ENCODE measurements at places on chromosomes 3 and 15.

DNA sequence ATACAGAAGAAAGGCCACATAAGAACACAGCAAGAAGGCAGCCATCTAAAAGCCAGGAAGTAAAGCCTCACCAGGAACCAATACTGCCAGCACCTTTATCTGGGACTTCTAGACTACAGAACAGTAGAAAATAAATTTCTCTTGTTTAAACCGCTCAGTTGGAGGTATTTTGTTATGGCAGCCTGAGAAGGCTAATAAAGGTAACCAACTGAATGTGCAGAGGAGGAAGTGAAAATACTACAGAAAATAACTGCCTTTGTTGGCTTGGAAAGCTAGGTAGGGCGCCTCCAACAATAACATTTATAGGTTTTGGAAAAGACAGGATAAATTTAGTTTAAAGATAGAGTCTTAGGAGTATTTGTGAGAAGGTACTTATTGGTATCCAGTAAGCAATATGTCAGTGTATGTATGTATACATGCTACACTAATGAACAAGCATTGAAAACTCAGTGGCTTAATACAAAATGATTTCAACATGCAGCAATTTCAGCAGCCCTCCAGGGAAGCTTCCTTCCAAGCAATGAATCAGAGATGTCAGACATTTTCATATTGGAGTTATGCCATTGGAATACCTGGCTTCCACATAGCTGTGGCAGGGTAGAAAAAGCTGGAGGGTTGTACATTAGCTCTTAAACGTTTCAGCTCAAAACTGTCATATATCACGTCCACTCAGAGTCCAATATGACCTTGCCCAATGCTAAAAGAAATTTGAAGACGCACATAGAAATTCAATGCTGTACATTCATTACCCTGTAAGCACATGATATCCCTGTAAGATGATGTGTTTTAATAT is 48.9 kb downstream of the ZBBX start:
- no peak for DNase-seq

- no peak for DNase-seq
Observed at GRCh38 chr15:48559285-48559684, 86.2 kb downstream of the FBN1 start.

GRCh38 chr15:100663915-100664281 is 61.5 kb downstream of the ASB7 start:
- DNase-seq: no peak

GRCh38 chr15:33107950-33108349 is 86.6 kb downstream of the FMN1 start:
- DNase-seq: no peak

GRCh38 chr3:49719214-49719884 is at the start of gene AMIGO3:
Gene AMIGO3, minus strand, starts transcription at chr3:49719684. Its CDS starts 219 bp downstream, at chr3:49719465.
- DNase-seq: peak; percentile 81

DNA sequence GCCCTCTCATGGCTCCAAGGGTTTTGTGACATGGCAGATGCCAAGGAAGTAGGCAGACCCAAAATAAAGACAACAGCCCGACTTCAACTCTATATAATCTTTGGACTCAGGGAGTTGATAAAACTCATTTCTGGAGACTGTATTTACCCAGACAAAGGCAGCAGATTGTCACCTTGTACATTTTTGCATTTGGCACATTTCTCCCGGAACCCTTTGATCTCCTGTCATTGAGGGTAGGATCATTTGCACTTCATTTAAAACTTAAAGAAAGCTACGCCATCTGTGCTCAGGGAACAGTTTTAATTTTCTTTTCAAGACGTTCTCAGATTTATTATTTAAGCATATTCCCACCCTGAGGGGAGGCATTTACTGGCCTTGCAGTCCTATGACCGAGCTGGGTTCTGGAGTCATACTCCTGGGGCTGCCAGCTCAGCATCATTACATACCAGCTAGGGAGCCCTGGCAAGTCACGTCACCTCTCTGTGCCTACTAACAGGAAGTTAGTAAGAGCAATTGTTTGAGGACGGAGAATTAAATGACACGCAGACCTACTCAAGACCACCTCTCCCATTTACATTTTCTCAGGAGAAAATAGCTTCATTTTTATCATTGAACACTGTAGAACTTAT is 5.9 kb downstream of the CDCP1 start:
- no peak for DNase-seq

DNA sequence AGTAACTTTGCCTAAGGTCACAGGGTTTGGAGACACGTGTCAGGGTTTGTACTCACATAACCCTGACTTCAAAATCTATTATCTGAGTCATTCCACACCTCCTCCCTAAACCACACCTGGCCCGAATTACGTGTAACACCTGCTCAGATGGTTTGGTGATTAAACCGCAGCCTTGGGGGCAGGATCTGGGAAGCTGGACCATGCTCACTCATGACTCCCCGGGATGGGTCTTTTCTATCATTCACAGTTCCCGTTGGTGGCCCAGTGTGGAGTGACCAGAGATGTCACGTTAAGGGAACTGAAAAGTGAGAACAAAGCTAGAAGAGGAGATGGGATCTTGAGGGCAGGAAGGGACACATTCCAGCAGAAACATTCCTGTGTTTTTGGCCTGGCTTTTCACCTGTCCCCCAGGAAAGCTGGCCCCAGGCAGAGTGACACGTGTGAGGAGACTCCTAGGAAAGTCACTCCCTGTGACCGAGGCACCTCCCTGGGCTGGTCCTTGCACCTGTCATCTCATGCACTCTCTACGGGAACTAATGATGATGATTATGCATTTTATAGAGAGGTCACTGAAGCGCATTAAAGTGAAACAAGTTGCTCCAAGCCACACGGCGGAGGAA is 75.4 kb upstream of the POMGNT2 start:
- DNase-seq: no peak

GRCh38 chr3:192577271-192577670 is 150.1 kb downstream of the FGF12 start:
- no peak for DNase-seq

GRCh38 chr15:83210619-83211018 is 3.0 kb upstream of the HDGFL3 start:
- no peak for DNase-seq

GRCh38 chr3:134847349-134847748 is 52.3 kb downstream of the EPHB1 start:
- DNase-seq: no peak

GRCh38 chr3:123834631-123835030 is 49.5 kb downstream of the MYLK start:
- no peak for DNase-seq

DNA sequence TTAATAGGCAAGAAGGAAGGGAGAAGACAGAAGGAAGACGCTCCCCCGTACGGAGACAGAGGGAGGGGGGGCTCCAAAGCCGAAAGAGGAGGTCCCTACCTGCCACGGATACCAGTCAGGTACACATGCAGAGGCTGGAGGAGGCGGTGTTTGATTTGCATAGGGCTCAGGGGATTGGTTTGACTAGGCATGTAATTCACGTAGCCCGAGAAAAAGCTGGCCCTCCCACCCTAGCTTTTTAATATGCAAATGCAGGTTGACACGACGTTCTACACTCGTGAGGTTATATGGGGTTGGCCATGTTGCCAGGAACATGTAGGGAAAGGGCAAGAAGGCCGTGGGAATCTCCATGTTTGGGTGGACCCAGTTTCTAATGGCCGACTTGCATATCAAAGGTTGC is 29.8 kb downstream of the ZNF592 start:
- DNase-seq: no peak

DNA sequence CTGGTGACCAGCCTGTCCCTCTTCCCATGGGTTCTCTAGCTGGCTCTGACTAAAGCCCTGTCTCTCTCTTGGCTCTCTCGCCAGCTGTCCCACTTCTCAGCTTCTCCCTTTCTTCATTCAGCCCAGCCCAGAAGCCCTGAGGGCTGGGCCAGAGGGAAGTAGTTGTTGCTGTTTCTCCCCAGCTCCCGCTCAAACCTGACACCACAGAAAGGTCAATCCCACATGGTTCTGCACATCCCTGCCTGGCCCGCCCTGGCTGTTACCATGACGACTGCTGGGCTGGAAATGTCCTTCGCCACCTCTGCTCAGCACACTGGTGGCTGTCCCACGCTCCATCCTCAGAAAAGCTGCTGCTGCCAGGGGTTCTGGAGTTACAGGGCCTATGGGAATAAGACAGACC is 25.9 kb downstream of the CCDC32 start:
- DNase-seq: no peak

DNA sequence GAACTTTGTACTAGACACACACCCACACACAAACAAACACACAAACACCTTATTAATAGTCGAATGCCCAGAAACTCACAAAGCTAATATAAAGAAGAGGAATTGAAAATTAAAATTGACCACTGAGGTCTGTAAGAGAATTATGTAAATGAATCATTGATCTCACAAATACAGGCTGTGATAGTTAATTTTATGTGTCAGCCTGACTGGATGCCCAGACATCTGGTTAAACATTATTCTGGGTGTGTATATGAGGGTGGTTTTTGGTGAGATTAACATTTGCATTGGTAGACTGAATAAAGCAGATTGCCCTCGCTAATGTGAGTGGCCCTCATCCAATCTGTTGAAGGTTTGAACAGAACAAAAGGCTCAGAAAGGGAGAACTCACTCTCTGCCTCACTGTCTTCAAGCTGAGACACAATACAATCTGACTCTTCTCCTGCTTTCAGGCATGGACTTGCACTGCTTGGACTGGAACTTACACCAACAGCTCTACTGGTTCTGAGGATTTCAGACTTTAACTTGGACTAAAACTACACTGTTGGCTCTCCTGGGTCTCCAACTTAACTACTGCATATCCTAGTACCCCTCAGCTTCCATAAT is 199.4 kb upstream of the TTC14 start:
- DNase-seq: no peak

DNA sequence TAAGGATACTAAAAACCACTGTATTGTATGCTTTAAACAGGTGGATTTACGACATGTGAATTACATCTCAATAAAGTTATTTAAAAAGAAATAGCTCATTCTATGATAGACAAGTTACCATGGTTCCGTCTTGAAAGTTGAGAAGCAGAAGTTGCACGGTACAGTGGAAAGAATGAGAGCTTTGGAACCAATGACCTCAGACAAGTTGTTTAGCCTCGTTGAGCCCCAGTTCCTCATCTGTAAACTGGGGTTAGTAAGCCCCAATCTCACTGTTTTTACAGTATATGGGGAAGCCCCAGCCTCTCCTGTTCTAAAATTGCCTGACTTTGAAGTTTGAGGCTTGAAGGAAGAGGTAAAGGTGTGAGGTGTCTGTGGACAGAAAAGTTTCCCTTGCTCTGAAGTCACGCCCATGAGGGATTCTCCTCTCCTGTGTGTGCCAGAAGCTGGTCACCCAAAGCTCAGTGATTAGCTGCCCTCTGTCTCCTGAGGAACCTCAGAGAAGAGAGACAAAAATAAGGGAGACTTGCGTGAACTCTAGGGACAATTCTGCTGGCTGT is 10.0 kb downstream of the CRYGS start:
- DNase-seq: no peak

DNA sequence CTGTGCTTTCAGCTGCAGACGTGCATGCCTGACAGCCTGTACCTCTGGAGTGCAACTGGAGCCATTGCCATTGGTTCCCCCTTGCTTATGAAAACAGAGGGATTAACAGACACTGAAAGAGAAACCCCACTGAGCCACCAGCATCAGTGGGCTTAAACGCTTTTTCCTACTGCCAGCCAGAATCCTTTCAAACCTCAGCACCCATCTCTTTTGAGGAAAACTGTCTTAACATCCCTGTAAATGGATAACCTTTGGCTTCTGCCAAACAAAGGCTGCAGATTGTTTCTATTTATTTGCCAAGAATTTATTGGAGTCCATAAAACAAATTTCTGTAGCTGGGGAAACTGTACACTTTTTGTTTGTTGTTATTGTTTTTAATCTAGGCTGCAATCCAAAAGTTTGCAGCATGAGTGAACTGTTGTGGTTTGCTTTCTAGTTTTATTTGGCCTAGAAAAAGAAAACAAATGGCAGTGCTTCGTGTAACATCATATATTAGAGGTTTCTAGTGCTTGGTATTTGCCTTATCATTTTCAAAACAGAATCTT is 369.2 kb upstream of the IL12A start:
- DNase-seq: no peak

DNA sequence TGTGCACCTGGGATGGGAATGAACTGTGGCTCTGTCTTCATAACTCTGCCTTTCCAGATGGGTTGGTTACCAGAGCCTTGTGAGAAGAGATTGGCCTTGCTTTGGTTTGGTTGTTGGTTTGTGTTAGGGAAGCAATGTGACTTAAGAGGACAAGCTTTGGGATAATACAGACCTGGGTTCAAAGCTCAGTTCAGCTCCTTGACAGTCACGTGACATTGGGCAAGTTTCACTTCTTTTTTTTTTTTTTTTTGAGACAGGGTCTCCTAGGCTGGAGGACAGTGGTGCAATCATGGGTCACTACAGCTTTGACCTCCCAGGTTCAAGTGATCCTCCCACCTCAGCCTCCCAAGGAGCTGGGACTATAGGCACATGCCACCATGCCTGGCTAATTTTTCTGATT is 42.7 kb downstream of the CORO2B start:
- DNase-seq: no peak

DNA sequence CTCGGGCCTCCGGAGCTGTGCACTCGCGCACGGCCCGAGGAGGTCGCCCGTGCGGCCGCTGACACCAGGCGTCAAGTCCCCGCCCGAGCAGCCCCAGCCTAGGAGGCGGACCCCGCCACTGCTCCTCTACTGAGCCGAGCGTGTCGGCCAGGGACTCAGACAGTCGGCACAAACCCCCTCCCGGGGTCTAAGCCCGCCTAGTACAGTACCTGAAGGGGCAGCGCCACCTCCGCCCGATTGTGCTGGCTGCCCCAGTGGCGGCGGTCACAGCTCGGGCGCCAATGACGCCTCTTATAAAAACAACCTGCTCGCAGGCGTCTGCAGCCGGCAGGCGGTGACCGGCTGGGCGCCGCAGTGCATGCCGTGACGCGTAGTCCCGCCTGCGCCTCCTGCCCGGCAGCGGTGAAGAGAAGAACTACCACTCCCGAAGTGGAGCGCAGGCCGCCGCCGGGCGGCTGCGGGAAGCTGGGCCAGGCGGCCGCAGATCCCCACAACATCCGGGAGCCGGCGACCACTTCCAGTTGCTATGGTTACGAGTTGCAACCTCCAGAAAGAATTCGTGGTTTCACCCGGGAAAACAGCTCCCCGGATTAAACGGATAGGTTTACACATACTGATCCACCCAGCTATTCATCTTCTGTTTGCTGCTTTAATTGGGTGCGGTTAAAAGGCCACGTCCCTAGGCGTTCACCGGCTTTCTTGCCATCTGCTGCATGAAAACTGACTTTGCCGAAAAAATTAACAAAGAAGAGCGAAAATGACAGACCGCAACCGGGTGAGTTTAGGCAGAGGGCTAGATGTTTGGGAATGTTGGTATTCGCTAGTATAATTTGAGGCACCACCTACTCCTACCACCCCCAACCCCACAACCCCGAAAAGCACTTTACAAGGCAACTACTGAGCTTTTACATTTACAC is at the start of the genes CCPG1 and PIERCE2:
Gene CCPG1, minus strand, starts transcription at position 348 of the 917 bp plus-strand sequence. CDS start 18,935 bp downstream, outside the sequence.
Gene PIERCE2, plus strand, starts transcription at position 484 of the 917 bp plus-strand sequence. Its CDS starts 274 bp downstream, at position 758.
- peak; percentile 92 for DNase-seq

DNA sequence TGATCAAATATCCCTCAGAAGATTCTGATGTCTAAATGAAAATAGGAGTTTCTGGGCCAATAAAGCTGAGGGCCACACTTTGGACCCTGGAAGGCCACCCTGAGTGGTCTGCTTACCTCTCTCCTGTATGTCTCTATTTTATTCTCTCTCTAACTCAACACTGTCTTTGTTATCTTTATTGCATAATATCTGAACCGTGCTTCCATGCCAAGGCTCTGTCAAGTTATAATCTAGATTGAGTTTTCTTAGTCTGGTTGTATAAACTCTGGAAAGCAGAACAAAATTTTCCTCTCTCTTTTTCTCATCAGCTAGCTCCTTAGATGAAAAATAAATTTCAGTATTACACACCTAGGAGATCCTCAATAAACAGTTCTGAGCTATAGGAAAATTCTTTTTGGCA is 36.2 kb upstream of the ACTL6A start:
- DNase-seq: no peak

GRCh38 chr3:23740517-23740965 is 65.2 kb upstream of the UBE2E1 start:
- peak; percentile 82 for DNase-seq

- no peak for DNase-seq
Observed at GRCh38 chr3:61725851-61726333, 164.5 kb downstream of the PTPRG start.
